Epithelial cell of proximal tubule (primary cell): ENCODE measurements at places on chromosomes 7 and 10. TPM values are rescaled to one million over a fixed set of nuclear protein-coding genes. Genes with fewer than 3 reads are reported as not detected.

- DNase-seq, result no peak
Observed at GRCh38 chr7:23018750-23019149, 4.8 kb upstream of the HYCC1 start.

GRCh38 chr10:78821052-78821451 is 247.7 kb upstream of the ZMIZ1 start:
- no peak for DNase-seq

Gene ZC3HAV1L
- 15.8 and 39.3 TPM in 2 replicates for total RNA-seq

DNA sequence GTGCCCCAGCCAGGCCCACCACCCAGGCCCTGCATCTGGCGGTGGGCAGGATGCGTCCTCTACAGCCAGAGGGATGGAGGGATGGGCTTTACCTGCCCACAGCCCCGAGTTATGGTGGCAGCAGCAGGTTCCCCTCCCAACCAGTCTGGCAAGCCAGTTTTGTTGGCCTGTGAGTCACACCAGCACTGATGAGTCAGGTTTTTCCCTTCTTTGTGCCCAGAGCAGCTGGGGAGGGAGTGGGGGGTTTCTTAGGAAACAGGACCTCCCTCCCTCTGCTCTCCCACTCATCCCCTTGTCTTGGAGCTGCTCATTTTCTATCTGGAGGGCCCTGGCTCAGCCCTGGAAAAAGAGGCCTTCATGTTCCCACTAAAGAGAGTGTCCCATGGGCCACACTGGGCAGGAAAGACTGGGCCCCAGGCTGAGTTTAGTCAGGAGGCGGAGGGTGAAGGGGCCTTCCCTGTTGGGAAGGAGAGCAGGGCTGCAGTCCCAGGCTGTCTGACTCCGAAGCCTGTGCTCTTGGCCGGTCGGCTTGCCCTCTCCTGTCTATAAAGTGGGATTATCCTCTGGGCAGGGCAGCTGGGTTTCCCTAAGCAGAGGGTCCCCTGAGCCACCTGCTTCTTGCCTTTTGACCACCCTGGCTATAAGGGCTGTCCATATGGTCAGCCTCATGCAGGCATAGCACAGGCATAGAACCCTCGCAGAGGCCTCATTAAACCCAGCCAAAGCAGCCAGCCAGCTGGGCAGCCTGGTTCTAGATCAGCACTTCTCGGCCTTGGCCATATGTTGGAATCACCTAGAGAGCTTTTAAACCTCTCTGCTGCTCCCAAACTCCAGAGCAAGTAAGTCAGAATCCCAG is 30.2 kb upstream of the ANKRD2 start:
- DNase-seq, result no peak

GRCh38 chr7:130995252-130996081 is 261.5 kb upstream of the KLF14 start:
- DNase-seq, result no peak

GRCh38 chr10:103049237-103049636 is 131.1 kb downstream of the CNNM2 start:
- DNase-seq, result no peak

Gene TBX20
- total RNA-seq, result 0.69 and 1.8 TPM in 2 replicates

DNA sequence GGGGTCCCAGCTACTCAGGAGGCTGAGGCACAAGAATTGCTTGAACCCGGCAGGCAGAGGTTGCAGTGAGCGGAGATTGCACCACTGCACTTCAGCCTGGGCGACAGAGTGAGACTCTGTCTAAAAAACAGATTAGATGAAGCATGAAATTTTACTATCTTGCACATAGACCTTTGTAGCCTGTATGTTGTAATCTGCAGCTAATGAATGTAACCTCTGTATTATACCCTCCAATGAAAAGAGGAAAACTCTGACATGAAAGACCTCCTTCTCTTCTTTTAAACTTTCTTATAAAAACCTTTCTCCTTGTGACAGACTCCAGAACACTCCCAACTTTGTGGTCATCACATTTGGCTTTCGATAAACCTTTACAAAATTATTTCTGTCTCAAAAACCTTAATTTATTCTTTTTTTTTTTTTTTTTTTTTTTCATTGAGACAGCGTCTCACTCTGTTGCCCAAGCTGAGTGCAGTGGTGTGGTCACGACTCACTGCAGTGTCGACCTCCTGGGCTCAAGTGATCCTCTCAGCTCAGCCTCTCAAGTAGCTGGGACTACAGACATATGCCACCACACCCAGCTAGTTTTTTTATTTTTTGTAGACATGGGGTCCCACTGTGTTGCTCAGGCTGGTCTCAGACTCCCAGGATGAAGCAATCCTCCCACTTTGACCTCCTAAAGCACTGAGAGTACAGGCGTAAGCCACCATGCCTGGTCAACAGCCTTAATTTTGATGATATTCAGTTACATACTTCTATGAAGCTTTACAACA is 97.4 kb downstream of the SVOPL start:
- DNase-seq, result no peak
